ENCODE measurements at places on chromosomes 1 and 21.

GRCh38 chr1:157696966-157697628 lies 3.5 kb downstream of the FCRL3 start:
- no peak for DNase-seq

DNA sequence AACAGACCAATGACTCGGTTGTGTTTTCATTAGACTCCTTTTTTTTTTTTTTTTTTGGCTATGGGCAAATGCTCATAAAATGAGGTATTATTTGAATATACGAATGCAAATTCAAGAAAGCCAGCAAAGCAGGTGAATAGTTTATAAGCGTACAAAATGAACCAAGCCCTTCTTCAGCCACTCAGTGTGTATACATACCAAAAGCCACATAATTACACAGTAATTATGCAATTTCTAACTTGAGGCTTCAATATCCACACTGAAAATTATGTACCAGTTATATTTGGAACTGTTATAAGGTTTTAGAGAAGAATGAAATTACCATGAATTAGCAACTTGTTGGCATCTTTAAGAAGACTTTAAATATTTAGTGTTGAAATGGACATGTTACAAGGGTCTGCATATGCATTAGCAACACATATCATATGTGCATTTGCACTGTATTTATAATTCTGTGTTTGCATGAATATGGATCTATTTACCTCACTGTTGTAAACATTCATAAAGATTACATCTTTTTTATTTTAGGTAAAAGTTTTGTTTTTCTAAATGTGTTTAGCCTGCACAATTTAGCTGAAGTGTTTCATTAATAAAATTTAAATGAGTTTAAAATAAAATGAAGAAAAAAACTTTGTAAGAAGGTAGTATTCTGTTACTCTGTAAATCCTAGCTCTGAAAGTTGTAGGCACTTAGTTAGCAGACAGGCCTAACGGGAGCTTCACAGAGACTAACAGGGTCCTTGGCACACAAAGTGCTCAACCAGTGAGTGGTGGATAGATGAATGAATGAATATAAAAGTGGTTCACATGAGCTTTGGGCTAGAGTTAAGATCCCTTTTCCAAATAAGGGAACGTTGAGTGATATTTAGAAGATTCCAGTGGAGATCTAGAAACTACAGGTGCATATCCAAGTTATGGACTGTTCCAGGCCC lies 241.0 kb upstream of the NFIA start:
- no peak for DNase-seq

GRCh38 chr1:77276941-77277340 lies 4.9 kb upstream of the AK5 start:
- DNase-seq: no peak

DNA sequence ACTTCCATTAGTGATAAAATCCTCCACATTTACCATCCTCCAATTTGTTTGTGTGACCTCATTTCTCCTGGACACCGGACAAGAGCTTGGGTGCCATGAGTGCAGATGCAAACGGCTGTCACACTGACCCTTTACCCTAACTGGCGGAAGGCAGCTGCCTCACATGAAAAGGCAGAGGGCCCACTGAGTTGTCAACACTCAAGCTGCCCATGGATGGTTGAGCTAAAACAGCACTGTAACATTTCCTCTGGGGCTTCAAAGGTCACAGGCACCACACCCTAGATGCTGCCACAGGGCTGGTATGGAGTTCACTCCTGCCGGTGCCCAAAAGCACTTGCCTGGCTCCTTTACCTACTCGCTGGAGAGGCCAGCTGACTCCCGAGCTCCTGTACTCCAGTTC lies 653.4 kb downstream of the KCNT2 start:
- no peak for DNase-seq

DNA sequence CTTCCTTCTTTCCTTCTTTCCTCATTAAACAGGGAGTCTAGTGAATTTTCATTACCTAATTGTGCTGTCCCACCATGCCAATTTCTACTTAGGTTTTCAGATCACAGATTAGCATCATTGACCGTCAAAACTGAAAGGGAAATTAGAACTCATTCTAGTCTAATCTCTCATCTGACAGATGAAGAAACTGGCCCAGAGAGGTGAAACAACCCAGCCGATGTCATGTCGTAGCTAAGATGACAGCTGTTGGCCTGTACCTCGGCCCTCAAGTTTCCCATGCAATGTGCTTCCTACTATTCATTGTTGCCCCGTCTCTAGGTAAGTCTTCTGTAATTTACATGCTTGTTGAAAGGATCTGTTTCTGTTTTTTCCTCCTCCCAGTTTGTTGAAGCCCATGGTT lies 128.2 kb upstream of the KIAA0040 start:
- DNase-seq: no peak

- no peak for DNase-seq
Observed at GRCh38 chr1:10649517-10650201, 146.8 kb downstream of the CASZ1 start.

DNA sequence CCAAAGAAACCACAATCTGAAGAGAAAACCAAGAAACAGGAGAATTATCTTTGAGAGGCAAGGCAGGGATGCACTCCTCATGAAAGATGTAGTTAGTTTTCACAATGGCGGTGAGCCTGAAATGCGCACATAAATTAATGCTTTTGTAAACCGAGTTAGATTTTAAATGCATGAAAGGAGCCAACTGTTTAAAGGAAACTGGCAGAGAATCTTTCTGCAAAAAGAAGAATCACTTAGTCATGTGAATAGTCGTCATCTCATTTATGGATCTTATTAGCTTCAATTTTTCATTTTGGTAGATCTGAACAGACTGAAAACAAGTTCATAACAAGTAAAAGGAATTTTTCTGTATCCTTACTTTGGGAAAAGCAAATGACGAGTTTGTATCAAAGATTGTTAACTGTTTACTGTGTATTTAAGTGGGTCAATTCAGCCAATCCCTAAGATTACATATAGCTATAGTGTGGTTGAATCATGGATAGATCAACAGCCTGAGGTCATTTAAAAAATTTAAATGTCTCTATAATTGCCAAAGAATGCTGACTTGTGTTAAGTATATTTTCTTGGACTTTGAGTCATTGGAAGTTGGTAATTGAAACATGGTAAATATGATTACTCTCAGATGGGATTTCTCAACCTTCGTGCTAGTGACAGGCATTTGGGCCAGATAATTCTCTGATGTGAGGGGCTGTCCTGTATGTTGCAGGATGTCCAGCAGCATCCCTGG lies 226.6 kb upstream of the KAZN start:
- DNase-seq: no peak

DNA sequence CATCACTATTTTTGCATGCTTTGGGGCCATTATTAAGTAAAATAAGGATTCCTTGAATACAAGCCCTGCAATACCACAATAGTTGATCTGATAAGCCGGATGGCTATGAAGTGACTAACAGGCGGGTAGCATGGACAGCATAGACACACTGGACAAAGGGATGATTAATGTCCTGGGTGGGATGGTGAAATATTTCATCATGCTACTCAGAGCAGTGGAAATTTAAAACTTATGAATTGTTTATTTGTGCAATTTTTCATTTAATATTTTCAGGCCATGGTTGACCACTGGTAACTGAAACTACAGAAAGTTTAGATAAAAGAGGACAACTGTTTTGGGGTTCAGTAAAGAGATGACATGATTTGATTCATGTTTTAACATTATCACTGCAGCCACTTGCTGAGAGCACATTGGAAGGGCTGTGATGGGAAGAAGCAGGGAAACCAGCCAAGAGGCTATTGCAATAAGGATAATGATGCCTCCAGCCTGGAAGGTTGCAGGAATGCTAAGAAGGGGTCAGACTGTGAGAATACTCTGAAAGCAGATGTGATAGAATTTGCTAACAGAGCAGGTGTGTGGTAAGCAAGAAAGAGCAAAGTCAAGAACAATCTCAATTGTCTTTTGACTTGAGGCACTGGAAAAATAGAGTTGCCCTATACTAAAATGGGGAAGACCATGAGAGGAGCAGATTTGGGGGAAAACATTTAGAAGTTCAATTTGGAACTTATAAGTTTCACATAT lies 62.5 kb upstream of the TNFSF4 start:
- no peak for DNase-seq

GRCh38 chr1:230186003-230186863 lies 119.2 kb downstream of the GALNT2 start:
- DNase-seq: no peak

DNA sequence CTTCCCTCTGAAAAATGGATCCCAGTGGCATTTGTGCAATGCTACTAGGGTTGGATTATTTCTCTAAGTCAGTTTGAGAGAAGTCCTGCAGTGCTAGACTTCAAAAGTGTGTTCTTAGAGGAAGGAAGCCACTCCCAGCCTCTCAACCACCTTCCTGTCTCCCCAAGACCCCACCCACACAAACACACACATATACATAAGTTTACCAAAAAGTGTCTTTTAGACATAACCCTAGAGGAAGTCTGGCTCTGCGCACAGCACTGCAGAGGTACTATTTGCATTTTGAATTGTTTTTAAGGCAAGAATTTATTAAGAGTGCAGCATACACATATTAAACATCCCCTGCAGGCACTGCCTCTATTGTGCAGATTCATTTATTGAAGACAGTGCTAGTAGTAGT lies 127.3 kb downstream of the HHIPL2 start:
- DNase-seq: no peak

- DNase-seq: no peak
Observed at GRCh38 chr1:3162322-3162882, 93.4 kb downstream of the PRDM16 start.

GRCh38 chr1:155134322-155134721 lies 1.3 kb upstream of the SLC50A1 start:
- DNase-seq: no peak

DNA sequence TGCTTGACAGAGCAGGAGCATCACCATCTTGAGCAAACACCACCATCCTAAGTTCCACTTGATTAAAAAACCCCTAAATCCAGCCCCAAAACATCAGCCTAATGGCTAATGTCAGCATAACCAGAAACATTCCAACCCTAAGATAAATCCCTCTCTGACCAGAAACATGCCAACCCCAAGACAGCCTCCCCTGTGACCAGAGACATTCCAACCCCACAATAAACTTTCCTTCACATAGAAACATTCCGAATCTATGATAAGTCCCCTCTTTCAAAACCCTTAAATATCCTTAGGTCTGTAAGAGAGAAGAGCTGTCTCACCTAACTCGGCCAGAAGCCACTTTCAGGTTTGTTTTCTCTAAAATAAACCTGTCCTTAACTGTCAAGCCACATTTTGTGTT lies 17.4 kb upstream of the SLC2A5 start:
- no peak for DNase-seq

GRCh38 chr1:173149887-173150286 lies 57.2 kb downstream of the TNFSF4 start:
- no peak for DNase-seq

DNA sequence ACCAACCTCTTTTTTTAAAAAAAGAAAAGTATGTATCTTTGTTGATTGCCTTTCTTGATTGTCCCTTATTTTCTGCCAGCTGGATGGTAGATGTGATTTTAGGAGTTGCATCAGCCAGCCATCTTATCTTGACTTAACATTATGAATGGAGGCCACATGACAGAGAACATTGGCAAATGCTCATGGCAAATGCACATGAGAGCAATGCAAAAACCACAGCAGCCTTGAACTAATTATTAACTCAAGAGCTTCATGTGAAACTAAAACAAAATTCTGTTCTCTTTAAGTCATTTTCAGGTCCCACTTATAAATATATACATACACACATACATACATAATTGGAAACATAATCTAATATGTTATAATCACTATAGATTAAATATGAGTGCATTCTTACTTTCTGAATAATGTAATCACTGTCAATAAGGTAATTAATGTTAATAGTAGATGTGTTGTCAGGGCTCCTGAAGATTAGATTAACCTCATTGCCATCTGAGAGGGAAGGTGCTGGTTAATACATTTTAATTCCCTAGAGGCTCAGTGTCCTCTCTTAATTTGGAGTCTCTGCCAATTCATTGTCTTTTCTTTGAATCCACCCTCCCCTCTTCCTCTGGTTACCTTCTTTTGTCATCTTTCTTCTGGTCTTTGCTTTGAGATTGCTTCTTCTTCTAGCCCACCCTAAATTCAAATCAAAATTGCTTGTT lies 962.2 kb downstream of the ADGRL2 start:
- no peak for DNase-seq

- DNase-seq: no peak
Observed at GRCh38 chr21:16597753-16598152, 868.0 kb downstream of the USP25 start.

DNA sequence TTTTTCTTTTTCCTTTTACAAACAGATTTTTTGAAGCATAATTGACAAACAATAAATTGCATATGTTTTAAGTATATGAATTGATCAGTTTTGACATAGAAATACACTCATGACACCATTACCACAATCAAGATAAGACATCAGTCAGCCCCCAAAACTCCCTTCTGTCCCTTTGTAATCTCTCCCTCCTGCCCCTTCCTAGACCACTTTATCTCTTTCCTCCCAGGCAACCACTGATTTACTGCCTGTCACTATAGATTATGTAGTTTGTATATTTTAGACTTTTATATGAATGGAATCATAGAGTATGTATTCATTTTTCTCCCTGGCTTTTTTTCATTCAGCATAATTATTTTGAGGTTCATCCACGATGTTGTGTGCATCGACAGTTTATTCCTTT lies 6.9 kb upstream of the SYT14 start:
- no peak for DNase-seq

DNA sequence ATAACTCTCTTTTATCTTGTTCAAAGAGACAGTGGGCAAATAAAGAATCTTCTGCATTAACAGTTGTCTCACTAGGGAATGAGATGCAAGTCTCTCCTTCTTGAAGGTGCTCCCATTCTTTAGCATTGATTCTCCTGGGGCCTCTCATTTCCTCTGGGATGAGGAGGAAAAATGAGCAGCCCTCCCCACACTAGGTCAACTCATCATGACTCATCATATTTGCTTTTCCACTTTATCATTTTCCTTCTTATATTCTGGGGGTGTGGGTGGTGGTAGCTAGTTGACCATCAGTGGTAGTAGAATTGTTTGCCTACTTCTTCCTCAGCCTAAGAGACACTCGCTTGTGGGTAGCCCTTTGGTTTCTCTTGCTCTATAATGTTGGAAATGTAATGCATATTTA lies 182.0 kb upstream of the C1orf87 start:
- no peak for DNase-seq

DNA sequence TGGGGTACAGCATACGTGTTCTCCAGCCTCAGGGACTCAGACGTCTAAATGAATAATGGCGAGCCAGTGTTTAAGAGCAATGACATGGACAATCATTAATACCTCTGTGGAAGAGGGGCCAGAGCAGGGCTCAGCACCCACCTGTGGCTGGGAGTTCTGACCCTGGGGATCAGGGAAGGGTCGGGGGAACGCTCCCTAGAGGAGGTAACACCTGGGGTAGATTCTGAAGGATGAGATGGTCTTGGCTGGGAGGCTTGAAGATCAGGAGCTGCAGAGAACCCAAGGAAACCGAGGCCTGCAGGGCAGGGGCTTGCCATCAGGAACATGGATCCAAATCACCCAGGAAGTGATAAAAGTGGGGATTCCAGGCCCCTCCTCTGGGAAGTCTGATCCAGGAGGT lies 138.2 kb upstream of the RUNX3 start:
- no peak for DNase-seq

GRCh38 chr21:28770867-28771661 lies 221.6 kb downstream of the LTN1 start:
- DNase-seq: no peak

DNA sequence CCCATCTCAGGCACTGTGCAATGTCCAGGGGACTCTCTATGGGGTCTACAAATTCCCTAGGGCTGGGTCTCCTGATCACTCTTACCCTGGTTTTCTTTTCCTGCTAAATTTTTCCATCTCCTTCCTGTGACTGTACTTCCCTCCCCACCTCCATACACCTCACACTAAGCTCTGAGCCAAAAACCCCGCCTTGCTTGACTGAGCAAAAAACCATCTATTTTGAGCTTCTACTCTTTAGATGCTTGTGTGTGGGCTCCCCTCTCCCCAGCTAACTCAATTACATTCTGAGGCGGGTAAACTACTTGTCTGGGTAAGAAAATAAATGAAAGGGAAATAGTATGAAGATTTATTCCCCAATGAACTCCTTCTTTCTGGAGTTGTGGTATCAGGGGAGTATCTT lies 187.9 kb downstream of the PTPRU start:
- no peak for DNase-seq

Data from activated CD8-positive, alpha-beta memory T cell treated with anti-CD3 and anti-CD28 coated beads for 1 hour (primary cell).